ENCODE measurements at places on chromosomes 13 and 19.

- DNase-seq: no peak
Measured at GRCh38 chr19:6138066-6138465, 2.6 kb downstream of the ACSBG2 start.

GRCh38 chr19:35069696-35070095 lies 28.2 kb downstream of the HPN start:
- no peak for DNase-seq

DNA sequence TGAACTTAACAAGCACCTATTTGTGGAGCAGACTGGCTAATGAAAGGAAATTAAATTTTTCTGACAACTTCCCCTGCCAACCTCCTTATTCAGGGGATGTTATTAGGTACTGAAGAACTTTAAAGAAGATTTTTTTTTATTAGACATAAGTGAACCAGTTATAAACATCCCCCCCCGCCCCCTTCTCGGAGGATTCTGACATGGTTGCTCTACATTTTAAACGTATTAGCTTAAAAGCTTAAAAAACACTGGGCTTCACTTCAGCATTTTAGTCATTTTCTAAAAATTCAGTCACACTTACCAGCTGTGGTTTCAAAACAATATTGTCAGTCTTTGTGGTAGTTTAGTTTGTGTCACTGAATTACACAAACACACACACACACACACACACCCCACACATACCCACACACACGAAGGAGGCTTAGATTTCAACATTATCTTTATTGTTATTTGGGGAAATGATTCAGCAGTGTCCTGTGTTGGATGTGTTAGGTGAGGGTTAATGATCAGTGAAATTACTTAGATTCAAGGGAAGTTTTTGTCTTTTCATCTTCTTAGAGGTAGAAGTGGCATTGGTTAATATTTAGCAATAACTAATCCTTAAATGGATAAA lies 145.7 kb downstream of the PCCA start:
- no peak for DNase-seq

DNA sequence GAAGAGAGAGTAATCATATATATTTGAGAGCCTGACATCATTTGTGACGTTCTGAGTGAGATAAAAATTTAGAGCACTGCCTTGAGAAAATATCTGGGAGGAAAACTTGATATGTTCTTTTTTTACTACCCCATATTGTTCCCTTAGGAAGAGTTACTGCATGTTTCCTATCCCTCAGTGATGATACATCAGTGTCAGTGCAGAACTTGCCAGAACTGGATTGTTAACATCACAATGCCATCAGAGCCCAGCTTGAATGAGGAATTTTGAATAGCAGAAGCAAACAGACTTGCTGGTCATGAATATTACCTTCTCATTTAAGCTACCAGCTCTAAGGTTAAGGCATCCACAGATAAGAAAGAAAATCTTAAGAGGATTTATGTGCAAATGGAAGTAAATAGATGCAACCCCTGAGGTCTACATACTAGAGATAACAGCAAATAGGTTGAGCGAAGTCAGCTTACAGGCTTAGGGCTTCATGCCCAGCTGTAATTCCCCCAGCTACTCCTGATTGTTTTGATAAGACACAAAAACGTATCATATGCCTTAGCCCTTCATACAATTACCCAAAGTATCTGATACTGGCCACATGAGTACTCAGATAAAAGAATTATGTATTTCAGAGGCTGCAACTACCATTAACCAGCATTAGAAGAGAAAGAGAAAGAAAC lies 313.7 kb upstream of the ATXN8OS start:
- DNase-seq: no peak

GRCh38 chr13:32124743-32125142 lies 93.2 kb downstream of the FRY start:
- no peak for DNase-seq

DNA sequence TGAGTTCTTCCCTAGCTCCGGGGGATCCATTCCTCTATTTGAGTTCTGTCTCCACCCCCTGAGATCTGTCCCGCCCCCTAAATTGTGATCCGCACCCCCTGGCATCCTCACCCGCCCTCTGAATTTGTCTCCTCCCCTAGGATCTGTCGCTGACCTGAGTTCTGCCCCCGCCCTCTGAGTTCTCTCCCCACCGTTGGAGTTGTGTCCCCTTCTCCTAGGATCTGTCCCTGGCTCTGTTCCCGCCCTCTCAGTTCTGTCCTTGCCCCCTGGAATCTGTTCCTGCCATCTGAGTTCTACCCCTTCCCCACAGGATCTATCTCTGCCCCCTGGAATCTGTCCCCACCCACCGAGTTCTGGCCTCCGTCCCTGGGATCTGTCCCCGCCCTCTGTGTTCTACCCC lies 1.0 kb upstream of the SLC17A7 start:
- no peak for DNase-seq

GRCh38 chr13:32594157-32594738 lies 8.0 kb downstream of the PDS5B start:
- no peak for DNase-seq

DNA sequence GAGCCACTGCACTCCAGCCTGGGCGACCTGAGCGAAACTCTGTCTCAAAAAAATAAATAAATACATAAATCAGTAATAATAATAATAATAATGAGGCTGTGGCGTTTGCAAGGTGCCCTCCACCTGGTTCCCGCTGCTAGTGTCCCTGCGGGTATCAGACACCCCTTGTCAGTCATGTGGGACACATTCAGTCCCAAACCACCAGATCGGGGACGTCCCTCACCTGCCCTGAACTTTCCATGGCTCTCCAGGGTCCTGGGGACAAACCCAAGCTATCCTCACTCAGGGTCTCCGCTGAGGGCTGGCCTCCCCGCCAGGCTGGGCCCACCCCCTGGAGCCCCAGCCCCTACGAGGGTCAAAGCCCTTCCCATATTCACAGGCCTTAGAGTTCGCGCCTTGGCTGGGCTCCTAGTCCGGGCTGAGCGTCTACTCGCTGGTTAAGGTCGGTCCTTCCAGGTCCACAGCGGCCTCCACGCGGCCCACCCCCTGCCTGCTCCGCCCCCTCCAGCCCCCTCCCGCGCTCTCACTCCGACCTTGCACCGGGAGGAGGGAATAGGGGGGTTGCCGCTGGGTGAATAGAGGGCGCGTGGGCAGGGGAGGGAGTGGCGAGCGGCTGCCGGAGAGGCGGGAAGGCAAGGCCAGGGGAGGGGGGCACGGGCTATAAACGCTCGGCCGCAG lies 349 bp upstream of the KISS1R start:
- DNase-seq: no peak

- no peak for DNase-seq
Measured at GRCh38 chr19:1266916-1267476, 2.1 kb upstream of the CIRBP start.

GRCh38 chr13:98775844-98776598 lies 23.5 kb upstream of the SLC15A1 start:
- no peak for DNase-seq

GRCh38 chr19:21835429-21835809 lies 563 bp downstream of the ZNF43 start:
- DNase-seq: no peak

DNA sequence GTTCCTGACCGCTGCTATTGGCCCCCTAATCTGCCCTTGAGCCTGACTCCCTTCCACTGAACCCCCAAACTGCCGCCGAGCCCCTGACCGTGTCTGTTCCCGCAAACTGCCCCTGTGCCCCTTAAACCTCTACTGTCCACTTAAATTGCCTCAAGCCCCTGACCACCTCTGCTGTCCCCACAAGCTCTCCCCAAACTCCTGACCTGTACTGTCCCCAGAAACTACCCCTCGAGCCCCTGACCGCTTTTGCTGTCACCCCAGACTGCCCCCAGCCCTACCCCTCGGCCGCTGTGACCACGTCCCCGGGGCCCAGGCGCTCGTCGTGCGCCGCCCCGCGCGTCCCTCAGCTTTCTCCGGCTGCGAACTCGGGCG lies 382 bp downstream of the ZNF77 start:
- DNase-seq: no peak

GRCh38 chr19:43455321-43456113 lies 9.9 kb downstream of the LYPD3 start:
- DNase-seq: no peak

DNA sequence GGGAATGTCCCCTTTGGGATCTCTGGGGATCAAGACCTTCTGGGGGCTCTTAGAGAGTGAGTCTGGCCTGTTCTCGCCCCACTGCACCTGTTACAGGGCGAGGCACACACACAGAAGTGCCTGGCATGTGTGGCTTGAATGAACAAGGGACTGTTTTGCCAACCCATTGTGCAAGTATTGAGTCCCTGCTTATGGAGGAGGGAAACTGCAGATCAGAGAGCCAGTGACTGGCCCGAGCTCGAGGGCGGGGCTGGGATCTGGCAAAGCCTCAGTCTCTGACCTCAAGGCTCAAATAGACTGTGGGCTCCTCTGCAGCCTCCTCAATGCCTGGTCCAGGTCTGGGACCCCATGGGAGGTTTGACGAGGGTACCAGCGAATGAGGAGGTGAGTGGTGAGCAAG lies 5.5 kb downstream of the RAVER1 start:
- no peak for DNase-seq

DNA sequence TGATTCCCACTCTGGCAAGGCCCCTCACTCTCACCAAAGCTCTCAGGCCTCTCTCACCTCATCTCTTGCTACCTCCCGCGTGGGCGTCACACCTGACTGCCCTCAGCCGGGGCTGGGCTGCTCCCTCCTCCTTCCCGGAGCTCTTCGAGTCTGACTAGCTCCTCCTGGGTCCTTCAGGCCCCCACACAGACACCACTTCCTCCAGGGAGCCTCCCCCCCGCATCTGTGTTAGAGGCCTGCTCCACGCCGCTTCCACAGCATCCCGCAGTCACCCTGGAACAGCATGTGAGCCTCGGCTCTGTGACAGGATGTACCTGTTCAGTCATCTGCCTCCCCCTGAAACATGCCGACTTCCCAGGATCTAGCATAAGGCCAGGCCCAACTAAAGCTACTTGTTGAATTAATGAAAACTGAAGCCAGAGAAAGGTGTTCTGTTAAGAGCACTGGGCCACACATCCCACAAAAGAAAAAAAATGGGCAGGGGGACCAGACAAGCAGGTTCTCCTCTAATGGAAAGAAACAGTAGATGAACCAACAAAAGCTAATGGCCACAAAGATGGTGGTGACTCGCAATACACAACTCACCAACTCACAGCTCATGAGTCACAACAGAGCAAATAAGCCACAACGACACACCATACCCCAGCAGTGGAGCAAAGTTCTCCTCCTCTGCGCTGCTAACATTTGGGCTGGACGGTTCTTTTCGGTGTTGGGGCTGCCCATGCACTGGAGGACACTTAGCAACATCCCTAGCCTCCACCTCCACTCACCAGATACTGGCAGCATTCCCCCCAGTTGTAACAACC lies 3.0 kb downstream of the PPP6R1 start:
- DNase-seq: no peak

DNA sequence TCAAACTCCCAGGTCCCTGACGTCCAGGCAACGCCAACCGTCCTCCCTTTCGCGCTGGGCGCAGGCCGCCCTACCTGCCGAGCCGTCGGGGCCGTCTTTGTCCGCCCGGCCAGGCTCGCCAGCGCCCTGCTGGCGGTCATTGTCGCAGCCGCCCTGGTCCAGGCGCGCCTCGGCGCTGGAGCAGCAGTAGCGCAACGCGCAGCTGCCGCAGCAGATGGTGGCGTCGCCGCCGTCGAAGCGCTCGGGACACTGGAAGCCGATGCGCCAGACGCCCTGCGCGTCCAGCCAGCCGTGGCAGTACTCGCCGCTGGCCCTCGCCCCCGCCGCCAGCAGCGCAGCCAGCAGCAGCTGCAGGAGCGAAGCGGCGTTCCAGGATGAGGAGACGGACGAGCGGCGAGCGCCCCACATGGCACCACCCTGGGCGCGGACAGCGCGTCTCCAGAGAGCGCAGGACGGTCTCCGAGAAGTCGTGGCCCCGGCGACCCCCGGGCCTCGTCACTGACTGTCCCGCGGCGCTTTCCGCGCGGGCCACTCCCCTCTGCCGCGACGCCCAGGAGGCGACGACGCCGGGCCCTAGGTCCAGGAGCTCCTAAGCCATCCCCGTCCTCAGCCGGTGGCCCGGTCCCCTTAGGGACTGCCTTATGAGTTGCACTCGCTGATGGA lies 1.1 kb downstream of the SHISA2 start:
- DNase-seq: no peak

DNA sequence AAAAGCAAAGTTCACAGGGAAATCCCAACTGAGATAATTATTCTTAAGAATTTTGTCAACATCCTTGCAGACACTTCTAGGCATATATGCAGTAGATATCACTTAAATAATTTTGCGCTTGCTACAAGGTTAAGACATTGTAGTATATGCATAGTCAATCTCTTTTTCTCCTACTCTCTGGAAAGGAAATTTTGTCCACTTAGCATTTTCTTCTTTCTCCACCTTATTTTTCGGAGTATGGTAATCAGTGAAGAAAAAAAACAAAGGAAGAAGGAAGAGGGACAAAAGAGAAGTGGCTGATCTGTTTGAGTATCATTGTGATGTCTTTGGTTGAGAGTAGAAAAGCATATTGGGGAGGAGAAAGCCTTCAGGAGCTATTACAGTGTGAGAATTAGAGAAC lies 104.6 kb downstream of the LACC1 start:
- DNase-seq: no peak

- DNase-seq: no peak
Measured at GRCh38 chr13:44906713-44907112, 82.6 kb downstream of the NUFIP1 start.

- DNase-seq: peak; percentile 58
Measured at GRCh38 chr19:58150328-58150921, at the start of gene ZNF329. Gene ZNF329 (minus strand): TSS chr19:58150789. CDS start chr19:58129503, 21,286 bp downstream.

DNA sequence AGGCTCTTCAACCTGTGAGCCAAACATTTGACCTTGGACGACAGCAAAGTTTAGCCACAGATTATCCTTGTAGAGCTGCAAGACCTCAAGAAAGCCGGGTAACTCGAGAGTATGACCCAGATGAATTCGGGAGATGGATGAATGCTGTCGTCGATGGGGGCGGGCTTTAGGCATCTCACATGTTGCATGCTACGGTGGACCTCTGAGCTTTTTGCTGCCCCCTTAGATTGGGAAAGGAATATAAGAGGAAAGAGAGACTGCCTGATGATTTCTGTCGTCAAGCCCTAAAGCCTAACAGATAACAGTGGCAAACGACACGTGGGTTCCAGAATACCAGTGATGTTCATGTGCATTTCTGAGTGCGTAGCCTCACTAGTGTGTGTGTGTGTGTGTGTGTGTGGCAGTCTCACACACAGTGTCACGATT lies 730 bp upstream of the ABCC4 start:
- no peak for DNase-seq

- DNase-seq: no peak
Measured at GRCh38 chr19:695352-695949, at the start of gene PRSS57. Gene PRSS57 (minus strand): TSS chr19:695452. CDS start chr19:695430, 22 bp downstream.

GRCh38 chr13:44333950-44334655 lies 39.5 kb upstream of the SERP2 start:
- DNase-seq: no peak

DNA sequence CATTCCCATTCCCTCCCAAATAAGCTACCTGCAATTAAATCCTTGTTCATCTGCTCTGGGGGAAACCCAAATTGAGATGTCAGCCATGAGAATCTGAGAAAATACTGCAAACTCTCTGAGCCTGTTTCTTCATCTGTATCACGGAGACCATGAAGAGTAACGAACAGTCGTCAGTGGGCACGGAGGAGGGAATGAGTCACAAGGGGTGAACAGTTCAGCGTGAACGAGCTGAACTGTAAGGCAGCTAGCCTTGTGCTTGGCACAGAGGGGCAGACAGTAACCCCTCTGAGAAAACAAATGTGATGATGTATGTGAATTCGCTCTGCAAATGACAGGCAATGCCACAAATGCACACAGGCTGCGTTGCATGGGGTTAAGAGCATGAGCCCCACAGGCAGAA lies 288.7 kb downstream of the FOXO1 start:
- DNase-seq: no peak
